Progenitor cell of endocrine pancreas (in vitro differentiated cells): ENCODE measurements at places on chromosomes 2 and 18. TPM values are rescaled to one million over a fixed set of nuclear protein-coding genes. Genes with fewer than 3 reads are reported as not detected.

GRCh38 chr2:164882276-164882675, 40.7 kb upstream of the COBLL1 start:
- no peak overlapping the region for H3K4me3 ChIP-seq
- H3K4me1 ChIP-seq, result peaks cover 8% of the 10 kb centered on the region
- no peak for DNase-seq
- no peaks in the 10 kb centered on the region for H3K27me3 ChIP-seq
- H3K27ac ChIP-seq, result no peak overlapping the region
- no peaks in the 10 kb centered on the region for H3K36me3 ChIP-seq

DNA sequence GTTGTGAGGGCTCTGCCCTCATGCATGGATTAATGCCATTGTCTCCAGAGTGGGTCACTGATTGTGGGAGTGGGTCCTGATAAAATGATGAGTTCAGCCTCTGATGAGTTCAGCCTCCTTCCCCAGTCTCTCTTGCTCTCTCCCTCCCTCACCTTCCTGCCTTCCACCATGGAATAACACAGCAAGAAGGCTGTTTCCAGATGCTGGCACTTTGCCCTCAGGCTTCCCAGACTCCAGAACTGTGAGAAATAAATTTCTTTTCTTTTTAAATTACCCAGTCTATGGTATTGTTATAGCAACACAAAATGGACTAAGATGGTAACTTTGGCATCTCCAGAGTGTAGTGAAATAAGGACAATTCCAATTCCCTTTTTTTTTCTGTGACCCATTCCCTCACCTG, 47.1 kb upstream of the MAP4K3 start:
- DNase-seq, result no peak
- no peak overlapping the region for H3K27ac ChIP-seq
- no peaks in the 10 kb centered on the region for H3K36me3 ChIP-seq
- no peaks in the 10 kb centered on the region for H3K27me3 ChIP-seq
- no peak overlapping the region for H3K4me3 ChIP-seq
- peaks cover 3% of the 10 kb centered on the region for H3K4me1 ChIP-seq

DNA sequence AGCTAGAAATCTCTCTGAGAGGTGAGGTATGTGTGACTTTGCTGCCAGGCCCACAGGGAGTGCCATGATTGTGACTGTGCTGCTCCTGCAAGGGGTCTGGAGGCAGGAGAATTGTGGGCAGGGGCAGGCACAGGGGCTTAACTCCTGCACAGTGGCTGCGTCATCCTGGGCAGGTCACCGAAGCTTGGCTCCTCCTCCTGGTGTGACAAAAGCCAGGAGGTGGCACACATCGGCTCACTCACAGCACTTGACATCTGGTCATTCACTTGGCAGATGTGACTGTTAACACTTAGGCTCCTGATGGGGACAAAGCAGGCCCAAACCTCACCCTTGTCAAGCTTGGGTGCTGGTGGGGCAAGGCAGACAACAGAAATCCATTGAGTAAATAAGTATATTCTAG, 36.4 kb upstream of the GLI2 start:
- H3K4me1 ChIP-seq, result no peaks in the 10 kb centered on the region
- peaks cover 87% of the 10 kb centered on the region for H3K27me3 ChIP-seq
- no peaks in the 10 kb centered on the region for H3K36me3 ChIP-seq

GRCh38 chr2:11832531-11832930, 86.1 kb downstream of the LPIN1 start:
- no peak for DNase-seq
- H3K36me3 ChIP-seq, result no peaks in the 10 kb centered on the region
- H3K4me3 ChIP-seq, result no peak overlapping the region
- no peak overlapping the region for H3K27ac ChIP-seq
- H3K4me1 ChIP-seq, result peaks cover 19% of the 10 kb centered on the region
- peaks cover 2% of the 10 kb centered on the region for H3K27me3 ChIP-seq

- H3K4me1 ChIP-seq, result no peaks in the 10 kb centered on the region
- H3K36me3 ChIP-seq, result no peaks in the 10 kb centered on the region
- no peaks in the 10 kb centered on the region for H3K27me3 ChIP-seq
- H3K27ac ChIP-seq, result no peak overlapping the region
Observed at GRCh38 chr2:142742371-142743214, 134.9 kb upstream of the KYNU start.

DNA sequence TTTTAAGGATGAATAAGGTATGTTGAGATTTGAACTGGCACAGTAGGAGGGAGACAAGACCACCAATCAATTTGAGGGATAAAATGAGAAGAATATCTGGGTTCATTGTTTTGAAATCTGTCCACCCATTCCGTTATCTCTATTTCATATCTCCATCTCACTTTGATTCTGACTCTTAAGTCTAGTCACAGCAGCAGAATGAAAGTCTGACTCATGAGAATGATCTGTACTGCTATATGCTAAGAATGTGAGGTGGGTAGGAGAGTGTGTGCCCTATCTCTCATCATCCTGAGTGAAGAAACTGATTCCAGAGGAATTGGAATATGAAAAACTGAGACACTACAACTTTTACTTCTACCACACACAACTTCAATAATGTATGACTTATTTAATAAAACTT, 1994.5 kb upstream of the PIK3C3 start:
- no peaks in the 10 kb centered on the region for H3K4me1 ChIP-seq
- H3K27ac ChIP-seq, result no peak overlapping the region
- DNase-seq, result no peak
- H3K4me3 ChIP-seq, result no peak overlapping the region

- peaks cover 1% of the 10 kb centered on the region for H3K4me1 ChIP-seq
- no peak overlapping the region for H3K4me3 ChIP-seq
- H3K27ac ChIP-seq, result no peak overlapping the region
- no peak for DNase-seq
- H3K36me3 ChIP-seq, result no peaks in the 10 kb centered on the region
- peaks cover 17% of the 10 kb centered on the region for H3K27me3 ChIP-seq
Observed at GRCh38 chr18:7561909-7562460, 5.1 kb upstream of the PTPRM start.

- DNase-seq, result no peak
- no peaks in the 10 kb centered on the region for H3K27me3 ChIP-seq
- peaks cover 38% of the 10 kb centered on the region for H3K4me1 ChIP-seq
- H3K36me3 ChIP-seq, result no peaks in the 10 kb centered on the region
- H3K27ac ChIP-seq, result no peak overlapping the region
Observed at GRCh38 chr18:56869189-56869777, 218.1 kb downstream of the WDR7 start.

GRCh38 chr2:186949726-186950256, 100.8 kb upstream of the ZSWIM2 start:
- no peaks in the 10 kb centered on the region for H3K27me3 ChIP-seq
- H3K4me3 ChIP-seq, result no peak overlapping the region
- no peaks in the 10 kb centered on the region for H3K36me3 ChIP-seq
- H3K4me1 ChIP-seq, result peaks cover 1% of the 10 kb centered on the region
- no peak overlapping the region for H3K27ac ChIP-seq

DNA sequence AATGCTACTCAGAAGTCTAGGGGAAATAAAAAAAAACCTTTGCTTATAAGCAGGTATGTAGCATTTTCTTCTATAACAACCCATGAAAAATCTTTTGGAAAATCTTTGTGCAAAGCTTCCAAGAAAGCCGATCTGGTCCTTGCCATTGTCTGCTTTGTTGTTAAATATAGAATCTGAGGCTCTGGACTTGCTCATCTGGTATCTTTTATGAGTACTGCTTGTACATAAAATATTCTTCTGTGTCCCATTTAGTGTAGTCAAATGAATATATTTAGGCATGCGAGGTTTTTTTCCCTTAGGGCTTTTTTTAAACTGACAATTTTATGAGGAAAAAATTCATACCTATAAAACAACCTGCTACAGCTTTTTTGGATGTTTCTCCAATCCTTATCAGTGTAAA, 45.0 kb upstream of the RMND5A start:
- DNase-seq, result no peak
- H3K4me3 ChIP-seq, result no peak overlapping the region
- H3K4me1 ChIP-seq, result peaks cover 7% of the 10 kb centered on the region
- H3K27ac ChIP-seq, result no peak overlapping the region
- H3K36me3 ChIP-seq, result peaks cover 1% of the 10 kb centered on the region

DNA sequence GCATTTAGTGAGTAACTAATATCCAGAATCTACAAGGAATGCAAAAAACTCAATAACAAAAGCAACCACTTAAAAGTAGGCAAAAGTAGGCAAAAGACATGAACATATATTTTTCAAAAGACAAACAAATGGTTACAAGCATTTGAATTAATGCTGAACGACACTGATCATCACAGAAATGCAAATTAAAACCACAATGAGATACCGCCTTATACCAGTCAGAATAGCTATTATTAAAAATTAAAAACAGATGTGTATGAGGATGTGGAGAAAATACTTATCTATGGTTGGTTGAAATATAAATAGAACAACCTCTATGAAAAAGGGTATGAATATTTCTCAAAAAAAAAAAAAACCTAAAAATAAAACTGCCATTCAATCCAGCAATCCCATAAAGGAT, 51.7 kb downstream of the SNTG2 start:
- H3K36me3 ChIP-seq, result no peaks in the 10 kb centered on the region
- H3K27me3 ChIP-seq, result no peaks in the 10 kb centered on the region
- H3K4me1 ChIP-seq, result no peaks in the 10 kb centered on the region
- DNase-seq, result no peak

- H3K4me1 ChIP-seq, result no peaks in the 10 kb centered on the region
- no peak for DNase-seq
- no peak overlapping the region for H3K4me3 ChIP-seq
- peaks cover 17% of the 10 kb centered on the region for H3K27me3 ChIP-seq
Observed at GRCh38 chr18:62389761-62390481, 64.8 kb downstream of the TNFRSF11A start.

- peaks cover 19% of the 10 kb centered on the region for H3K4me1 ChIP-seq
- peak overlapping the region; percentile 31 for H3K27ac ChIP-seq
- DNase-seq, result peak; percentile 66
- no peaks in the 10 kb centered on the region for H3K36me3 ChIP-seq
Observed at GRCh38 chr2:17538844-17539554, 1.5 kb upstream of the VSNL1 start.

- H3K36me3 ChIP-seq, result no peaks in the 10 kb centered on the region
- no peak overlapping the region for H3K27ac ChIP-seq
- no peak for DNase-seq
- H3K4me3 ChIP-seq, result no peak overlapping the region
- H3K4me1 ChIP-seq, result peaks cover 8% of the 10 kb centered on the region
Observed at GRCh38 chr2:122021941-122022340, 266.5 kb downstream of the TSN start.

DNA sequence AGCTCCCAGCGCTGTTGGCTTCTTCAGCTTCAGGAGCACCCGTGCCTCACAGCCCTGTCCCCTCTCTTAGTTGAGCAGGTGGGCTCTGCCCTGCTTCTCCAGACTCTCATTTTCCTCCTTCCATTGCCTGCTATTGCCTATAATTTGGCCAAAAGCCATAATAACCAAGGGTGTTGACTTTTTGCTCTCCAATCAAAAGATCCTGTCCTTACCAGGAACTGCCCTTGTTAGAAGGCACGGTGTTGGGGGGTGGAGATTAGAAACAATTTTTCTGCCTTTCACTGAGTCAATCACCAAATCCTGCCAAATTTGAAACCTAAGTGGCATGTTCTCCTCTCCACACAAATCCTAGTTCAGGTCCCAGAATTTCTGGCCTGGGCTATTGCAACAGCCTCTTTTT, 16.7 kb upstream of the PDIA6 start:
- peaks cover 65% of the 10 kb centered on the region for H3K27me3 ChIP-seq
- H3K27ac ChIP-seq, result no peak overlapping the region
- H3K4me3 ChIP-seq, result no peak overlapping the region
- H3K4me1 ChIP-seq, result no peaks in the 10 kb centered on the region
- DNase-seq, result no peak

DNA sequence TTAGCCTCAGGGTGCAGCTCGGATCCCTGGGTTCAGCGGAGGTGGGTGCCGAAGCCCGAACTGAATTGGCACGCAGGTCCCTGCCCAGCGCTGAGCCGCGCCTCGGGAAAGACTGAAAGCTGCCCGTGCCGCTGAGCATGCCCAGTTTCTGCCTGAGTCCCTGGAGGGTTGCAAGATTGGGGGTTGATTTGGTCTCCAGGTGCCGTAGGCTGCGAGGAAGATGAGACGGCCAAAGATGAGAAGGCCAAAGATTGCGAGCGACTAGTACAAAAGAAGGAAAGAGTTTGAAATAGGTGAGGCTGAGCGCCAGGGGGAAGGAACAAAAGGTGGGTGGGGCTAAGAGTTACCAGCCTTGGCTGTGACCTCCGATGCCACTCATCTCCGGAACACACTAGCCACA, 852 bp upstream of the KCNH7 start:
- peak overlapping the region; percentile 94 for H3K27ac ChIP-seq
- peak; percentile 11 for DNase-seq
- H3K4me3 ChIP-seq, result peak overlapping the region; percentile 98

DNA sequence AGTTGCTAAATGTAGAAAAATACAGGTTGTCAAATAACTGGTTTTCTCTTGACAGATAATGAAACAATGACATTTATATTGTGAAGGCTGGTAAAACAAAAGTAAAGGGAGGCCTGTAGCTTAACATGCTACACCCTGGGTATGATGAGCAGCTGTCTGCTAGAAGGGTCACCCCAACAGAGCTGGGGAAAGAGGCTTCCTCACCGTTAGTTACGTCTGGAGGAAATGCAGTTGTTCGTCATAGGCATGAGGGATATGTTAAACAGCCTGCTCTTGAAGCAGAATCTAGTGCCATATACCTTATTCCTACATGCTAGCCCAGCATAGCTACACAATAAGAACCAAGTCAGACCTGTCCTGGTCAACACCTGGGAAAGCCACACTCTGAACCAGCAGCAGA, 49.9 kb downstream of the LPIN2 start:
- DNase-seq, result no peak
- peaks cover 3% of the 10 kb centered on the region for H3K36me3 ChIP-seq
- peaks cover 5% of the 10 kb centered on the region for H3K4me1 ChIP-seq

DNA sequence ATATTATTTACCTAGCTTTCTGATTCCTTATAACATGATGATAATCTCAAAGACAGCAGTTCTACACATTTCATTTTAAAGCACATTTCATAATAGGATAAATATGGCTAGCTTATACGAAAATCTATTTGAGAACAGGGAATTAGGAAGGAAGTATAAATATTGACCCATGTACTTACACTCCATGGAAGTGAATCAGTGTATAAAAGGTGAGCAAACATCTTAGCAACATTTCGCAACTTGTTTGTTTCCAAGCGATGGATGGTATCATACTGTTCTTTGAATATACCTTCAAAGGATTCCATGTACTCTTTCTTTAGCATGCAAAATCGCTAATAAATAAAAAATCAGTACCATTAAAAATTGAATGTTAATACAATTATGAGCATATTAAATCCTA, 53.1 kb downstream of the CWC22 start:
- no peak overlapping the region for H3K4me3 ChIP-seq
- H3K27me3 ChIP-seq, result no peaks in the 10 kb centered on the region
- H3K4me1 ChIP-seq, result no peaks in the 10 kb centered on the region
- no peak for DNase-seq

- no peaks in the 10 kb centered on the region for H3K27me3 ChIP-seq
- peak overlapping the region; percentile 47 for H3K27ac ChIP-seq
- DNase-seq, result no peak
- H3K4me1 ChIP-seq, result peaks cover 38% of the 10 kb centered on the region
- no peaks in the 10 kb centered on the region for H3K36me3 ChIP-seq
Observed at GRCh38 chr18:56563568-56563967, 74.8 kb downstream of the TXNL1 start.

The CRACDL gene
- total RNA-seq, result 1.6 and 2.1 TPM in 2 replicates

The NAB1 gene
- 57.1 and 64.1 TPM in 2 replicates for total RNA-seq

The ANKRD62 gene
- not detected in 2 replicates for total RNA-seq

The PLGLB1 gene
- 6.9 and 8.6 TPM in 2 replicates for total RNA-seq

The KHK gene
- total RNA-seq, result 4.4 and 5.2 TPM in 2 replicates

The B3GNT7 gene
- 6.5 and 7.6 TPM in 2 replicates for total RNA-seq

The LOXHD1 gene
- 0.33 and 0.36 TPM in 2 replicates for total RNA-seq
